ENCODE measurements at places on chromosomes 12 and 14.
A peak's percentile ranks its signal among the peaks of the same experiment; 100 is the strongest.

GRCh38 chr14:21734457-21735074, 60.9 kb upstream of the OR4E1 start:
- peak; percentile 60 for DNase-seq

GRCh38 chr12:46763230-46763629, 62.6 kb downstream of the SLC38A4 start:
- DNase-seq: no peak

- DNase-seq: no peak
Measured at GRCh38 chr14:89564286-89564957, 147.4 kb upstream of the FOXN3 start.

DNA sequence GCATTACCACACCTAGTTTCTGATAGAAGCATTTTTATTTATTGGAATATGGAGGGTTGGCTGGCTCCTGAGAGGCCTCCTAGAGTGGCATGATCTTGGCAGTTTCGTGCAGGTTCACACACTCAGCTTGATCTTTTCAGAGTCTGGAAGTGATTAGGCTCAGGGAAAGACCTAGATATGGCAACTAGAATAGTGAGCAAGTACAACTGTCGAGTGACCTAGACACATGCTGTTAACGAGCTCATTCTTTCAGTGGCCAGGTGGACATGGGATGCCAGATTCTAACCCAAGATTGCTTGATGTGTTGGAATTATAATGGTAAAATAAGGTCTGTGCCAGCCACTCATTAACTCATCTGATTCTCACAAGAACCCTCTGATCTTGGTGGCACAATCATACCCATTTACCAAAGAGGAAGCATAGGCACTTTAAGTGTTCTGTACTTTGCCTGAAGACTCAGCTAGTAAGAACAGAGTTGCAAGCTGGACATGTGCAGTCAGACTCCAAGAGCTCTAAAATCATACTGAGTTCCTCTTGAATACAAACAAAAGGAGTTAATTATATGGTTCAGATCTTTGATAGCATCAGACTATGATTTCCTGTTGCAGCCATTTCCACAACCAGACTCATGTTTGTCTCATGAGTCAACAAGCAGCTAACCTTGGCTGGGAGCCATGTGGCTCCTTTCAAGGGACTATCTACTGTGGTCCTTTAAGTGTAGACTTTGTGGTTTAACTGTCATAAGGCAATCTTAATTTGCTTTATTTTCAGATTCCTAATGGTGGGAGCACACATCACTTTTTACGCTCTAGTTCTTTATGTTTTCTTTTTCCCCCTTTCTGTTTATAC, 144.2 kb downstream of the PLEKHA5 start:
- DNase-seq: no peak

- DNase-seq: no peak
Measured at GRCh38 chr12:38983117-38983571, 77.8 kb upstream of the CPNE8 start.

Measured in hematopoietic multipotent progenitor cell treated with erythropoietin and hydrocortisone succinate and interleukin-3 and kit ligand, for 15 days (in vitro differentiated cells).